ENCODE measurements at places on chromosomes 3 and 15.

GRCh38 chr3:131551761-131552160 lies 49.0 kb upstream of the MRPL3 start:
- no peak for DNase-seq

DNA sequence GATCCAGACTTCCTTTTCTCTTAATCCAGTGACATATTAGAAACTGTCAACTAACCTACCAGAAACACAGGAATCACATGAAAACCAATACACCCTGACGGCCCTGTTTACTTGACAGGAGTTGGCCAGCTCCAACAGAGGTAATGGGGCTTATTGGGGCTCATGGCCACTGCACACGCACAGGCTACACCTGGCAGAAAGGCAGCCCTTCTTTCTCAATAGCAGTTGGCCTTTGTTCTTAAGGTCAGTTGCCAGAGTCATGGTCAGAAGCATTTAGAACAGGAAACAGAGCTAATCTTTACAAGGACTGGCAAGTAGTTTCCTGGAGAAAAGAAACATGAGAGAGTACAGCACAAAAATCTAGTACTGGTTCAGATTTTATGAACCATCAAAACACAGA lies 181.8 kb downstream of the MAGI1 start:
- no peak for DNase-seq

DNA sequence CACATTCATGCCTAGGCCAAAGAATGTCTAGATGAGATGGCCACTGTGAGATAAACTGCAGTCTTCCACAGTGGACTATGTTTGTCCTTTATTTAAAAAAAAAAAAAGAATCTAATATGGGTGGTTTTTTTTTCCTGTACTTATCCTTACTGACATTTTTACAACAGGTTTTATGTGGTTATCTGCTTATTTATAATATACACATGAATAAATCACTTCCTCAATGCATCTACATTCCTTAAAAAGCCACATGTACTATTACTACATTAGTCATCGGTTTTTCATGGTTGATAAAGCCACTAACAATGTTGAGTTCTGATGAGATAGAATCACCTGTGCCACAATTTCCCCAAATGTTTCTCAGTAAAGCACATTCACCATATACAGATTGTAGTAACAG lies 341.3 kb upstream of the THBS1 start:
- no peak for DNase-seq

- no peak for DNase-seq
Observed at GRCh38 chr3:177146646-177147045, 50.6 kb downstream of the TBL1XR1 start.

DNA sequence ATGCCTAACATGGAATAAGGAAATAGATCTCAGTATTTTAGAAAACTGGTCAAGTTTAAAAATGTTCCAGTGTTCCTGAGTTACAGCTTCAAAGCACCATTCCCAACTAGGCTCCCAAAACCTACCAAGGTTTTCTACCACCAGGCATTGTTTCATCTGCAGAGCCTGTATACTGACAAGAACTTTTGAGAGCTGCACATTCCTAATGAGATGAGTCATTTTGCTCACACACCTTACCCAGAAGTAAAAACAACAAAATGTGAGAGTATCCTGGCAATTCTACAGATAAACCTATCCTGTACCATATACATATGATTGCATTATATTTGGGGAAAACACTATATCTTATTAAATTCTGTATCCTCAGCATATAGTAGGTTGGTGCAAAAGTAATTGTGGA lies 90.7 kb downstream of the ATP8B4 start:
- DNase-seq: peak; percentile 11

DNA sequence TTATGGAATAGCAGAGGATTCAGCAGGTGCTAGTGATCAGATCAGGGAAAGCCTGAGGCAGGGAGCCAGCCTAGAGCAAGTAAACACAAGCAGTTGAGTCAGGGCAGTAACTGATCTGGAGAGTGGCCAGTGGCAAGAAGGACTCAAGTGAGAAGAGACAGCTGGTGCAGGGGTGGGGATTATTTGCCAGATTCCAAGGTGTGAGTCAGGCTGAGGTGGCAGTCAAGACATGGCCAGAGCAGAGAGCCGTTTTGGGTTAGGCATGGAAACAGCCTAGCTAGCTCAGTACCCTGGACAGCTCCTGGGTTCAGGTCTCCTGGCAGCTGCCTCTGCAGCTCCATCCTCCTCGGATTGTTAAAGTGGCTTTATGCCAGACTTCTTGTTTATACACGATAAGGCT lies 281.9 kb upstream of the ONECUT1 start:
- DNase-seq: peak; percentile 80

- no peak for DNase-seq
Observed at GRCh38 chr3:191721390-191721861, 260.5 kb downstream of the PYDC2 start.

DNA sequence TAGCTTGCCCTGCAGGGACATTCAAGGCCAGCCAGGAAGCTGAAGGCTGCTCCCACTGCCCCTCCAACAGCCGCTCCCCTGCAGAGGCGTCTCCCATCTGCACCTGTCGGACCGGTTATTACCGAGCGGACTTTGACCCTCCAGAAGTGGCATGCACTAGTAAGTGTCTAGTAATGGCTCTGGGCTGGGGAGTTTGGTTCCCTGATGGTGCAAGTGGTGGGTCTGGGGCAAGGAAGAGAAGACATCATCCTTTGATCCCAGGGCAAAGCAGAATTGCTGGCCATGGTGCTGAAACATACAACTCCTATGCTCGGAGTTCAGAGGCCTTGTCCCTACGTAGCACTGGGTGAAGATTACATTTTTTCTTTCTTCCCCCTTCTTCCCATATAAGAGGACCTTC lies 311.4 kb downstream of the EPHB1 start:
- peak; percentile 97 for DNase-seq

DNA sequence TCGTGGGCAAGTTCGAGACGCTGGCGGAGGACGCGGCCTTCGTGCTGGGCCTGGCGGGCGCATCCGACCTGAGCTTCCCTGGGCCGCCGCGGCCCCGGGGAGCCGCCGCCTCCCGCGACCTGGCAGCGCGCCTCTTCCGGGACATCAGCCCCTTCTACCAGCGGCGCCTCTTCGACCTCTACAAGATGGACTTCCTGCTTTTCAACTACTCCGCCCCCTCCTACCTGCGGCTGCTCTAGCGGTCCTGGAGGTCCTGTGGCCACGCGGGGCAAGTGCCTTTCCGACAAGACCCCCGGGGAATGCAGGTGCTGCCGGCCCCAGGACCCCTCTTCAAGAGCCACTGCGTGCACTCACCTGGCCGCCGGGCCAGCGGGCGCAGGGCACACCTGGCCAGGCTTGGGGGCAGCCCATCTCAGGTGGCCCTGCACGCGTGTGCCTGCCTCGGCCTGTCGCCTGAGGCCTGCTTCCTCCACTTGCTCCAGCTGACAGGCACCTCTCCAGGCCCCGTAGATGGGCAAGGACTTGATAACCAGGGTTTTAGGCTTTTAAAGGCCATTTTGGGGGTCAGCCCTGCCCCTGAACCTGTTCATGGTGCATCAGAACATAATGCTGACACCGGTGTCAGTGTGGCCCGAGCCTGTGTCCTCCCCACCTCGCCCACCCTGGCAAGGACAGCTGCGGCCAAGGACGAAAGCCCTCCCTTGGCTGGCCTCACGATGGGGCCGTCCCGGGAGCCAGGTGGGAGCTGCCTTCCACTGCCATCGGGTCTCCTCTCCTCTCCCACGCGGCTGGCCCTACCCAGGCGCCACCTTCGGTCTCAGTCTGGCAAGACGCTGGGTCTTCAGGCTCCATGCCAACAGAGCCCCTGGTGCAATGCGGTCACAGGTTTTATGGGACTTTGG lies 16.1 kb downstream of the C3orf22 start:
- no peak for DNase-seq

Measured in DMS53 (cell line).